Motor neuron (in vitro differentiated cells): ENCODE measurements at places on chromosomes 5 and 9. TPM values are rescaled to one million over a fixed set of nuclear protein-coding genes. Genes with fewer than 3 reads are reported as not detected.

DNA sequence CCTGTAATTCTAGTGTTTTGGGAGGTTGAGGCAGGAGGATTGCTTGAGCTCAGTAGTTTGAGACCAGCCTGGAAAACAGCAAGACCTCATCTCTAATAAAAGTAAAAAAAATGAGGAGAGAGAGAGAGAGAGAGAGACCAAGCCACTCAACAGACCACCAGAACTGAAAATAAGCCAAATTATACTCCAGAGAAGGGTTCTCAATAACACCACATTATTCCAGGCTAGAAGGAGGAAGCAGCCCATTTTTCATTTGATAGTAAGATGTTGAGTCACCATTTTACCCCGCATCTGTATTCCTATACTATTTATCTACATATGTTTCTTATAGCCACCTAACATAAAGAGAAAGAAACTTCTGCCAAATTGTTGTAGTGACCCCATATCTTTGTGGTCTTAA, 134.8 kb downstream of the PCSK5 start:
- no peak for ATAC-seq

DNA sequence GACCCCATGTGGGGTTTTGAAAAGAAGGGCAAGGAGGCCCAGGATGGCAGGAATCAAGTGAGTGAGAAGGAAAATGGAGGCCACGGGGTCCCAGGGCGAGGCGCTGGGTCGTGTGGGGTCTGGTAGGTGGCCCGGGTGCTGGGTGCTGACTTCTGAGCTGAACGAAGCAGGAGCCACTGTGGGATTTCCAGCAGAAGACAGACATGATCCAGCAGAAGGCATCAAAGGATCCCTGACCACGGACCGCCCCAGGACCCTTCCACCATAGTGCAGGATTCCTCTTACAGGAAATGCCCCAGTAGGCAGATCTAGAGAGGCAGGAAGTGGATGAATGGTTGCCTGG, 106.7 kb downstream of the ADAMTS2 start:
- ATAC-seq, result no peak

Gene ANKRD34B
- 0.10 TPM in 1 of 2 replicates, not detected in the other for total RNA-seq

- no peak for ATAC-seq
Measured at GRCh38 chr5:13540168-13540750, 404.2 kb downstream of the DNAH5 start.

GRCh38 chr9:14960881-14961280, 50.7 kb upstream of the FREM1 start:
- ATAC-seq, result no peak

DNA sequence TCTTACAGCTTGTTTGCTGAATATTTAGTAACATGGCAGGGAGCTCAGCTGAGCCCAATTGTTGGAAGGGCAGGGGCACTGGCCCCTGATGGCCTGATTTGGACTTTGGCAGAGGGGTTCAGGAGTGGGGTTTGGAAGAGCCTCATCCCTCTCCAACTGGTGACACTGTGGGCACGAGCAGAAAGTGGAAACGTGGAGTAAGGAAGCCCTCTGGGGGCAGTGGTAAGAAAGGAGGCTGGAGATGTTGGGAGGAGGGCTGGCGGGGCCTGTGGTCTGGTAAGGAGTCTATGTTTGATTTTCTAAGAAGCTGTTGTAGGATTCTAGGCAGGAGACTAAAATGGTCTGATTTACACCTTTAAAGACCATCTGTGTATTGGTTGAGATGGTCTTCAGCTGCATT, 208.9 kb downstream of the HSPA4 start:
- ATAC-seq, result peak; percentile 37

Gene TMEM203
- 23.5 and 24.0 TPM in 2 replicates for total RNA-seq

DNA sequence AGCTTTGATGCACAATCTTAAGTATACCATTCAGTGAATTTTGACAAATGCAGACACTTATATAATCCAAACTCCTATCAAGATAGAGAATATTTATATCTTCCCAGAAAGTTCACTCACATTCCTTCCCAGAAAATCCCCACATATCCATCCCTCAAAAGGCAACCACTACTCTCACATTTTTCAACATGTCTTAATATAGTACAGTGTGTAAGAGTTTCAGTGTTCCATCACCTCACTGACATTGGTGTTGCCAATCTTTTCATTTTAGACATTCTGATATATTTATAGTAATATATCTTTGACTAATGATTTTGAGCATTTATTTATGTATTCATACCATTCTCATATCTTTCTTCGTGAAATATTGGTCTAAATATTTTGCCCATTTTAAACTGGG, 38.1 kb upstream of the JAK2 start:
- ATAC-seq, result no peak

Gene RANBP17
- 31.0 and 33.1 TPM in 2 replicates for total RNA-seq

Gene GLRA1
- 0.22 TPM in 1 of 2 replicates, not detected in the other for total RNA-seq

DNA sequence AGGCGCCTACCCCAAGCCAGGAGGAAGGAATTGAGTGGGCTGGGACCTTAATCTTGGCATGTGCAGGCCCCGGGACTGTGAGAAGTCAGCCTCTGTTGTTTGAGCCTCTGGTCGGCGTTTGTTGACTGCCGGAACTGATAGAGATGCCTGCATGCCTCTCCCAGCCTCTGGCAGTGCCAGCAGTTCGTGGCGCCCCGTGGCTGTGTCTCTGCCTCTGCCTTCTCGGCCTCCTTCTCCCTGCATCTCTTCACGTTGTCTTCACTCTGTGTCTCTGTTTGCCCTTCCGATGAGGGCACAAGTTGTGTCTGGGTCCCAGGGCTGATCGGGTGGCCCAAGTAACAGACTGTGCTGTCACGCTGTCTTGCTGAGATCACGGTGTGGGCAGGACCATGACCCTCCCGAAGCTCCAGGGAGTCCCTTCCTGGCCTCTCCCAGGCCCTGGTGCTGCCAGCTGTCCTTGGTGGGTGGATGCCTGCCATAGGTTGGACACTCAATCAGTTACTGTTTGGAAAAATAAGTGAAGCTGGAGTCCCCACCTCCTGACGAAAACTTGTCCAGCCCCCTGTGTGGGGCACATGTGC, 133.5 kb upstream of the LPCAT1 start:
- no peak for ATAC-seq

Gene FRMD3
- 4.4 and 4.5 TPM in 2 replicates for total RNA-seq

Gene GAS1
- total RNA-seq, result 2.2 and 2.7 TPM in 2 replicates

Gene TLE1
- total RNA-seq, result 104 and 105 TPM in 2 replicates

DNA sequence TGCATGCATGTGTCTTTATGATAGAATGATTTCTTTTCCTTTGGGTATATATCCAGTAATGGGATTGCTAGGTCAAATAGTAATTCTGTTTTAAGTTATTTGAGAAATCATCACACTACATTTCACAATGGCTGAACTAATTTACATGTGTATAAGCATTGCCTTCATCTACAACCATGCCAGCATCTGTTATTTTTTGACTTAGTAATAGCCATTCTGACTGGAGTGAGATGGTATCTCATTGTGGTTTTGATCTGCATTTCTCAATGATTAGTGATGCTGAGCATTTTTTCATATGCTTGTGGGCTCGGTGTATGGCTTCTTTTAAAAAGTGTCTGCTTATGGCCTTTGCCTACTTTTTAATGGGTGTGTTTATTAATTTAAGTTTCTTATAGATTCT, 102.3 kb upstream of the CCDC112 start:
- ATAC-seq, result no peak

Gene APBA1
- total RNA-seq, result 25.5 and 26.9 TPM in 2 replicates

GRCh38 chr9:967903-968641, 8.4 kb upstream of the DMRT3 start:
- no peak for ATAC-seq

Gene CAMK4
- total RNA-seq, result 0.19 and 0.24 TPM in 2 replicates

DNA sequence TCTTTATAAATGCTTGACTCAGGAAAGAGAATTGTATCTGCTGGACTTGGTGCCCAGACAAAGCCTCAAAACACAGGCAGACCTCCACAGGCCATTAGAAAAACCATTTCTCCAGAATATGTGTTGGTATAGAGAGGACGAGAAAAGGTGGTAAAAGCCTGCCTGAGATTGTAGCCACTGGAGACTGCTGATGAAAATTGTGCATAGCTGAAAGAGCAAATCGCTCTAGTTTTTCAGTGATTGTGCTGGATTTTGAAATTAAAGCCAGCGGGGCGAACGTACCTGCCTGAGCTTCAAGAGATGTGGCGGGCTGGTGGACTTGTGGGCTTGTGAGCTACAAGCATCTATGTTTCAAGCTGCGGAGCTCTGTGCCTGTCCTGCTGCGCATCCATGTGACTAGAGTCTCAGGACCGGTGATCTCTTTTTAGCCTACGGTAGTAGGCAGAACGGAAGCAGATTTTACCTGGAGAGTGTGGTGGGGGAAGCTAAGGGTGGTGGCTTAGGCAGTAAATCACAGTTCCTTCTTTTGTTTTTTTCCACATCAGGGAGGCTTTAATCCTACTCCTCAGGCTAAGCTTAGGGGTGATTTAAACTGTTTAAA, 193.6 kb downstream of the SREK1 start:
- ATAC-seq, result no peak

GRCh38 chr9:136982232-136983051, at the start of gene LCNL1:
LCNL1 (plus strand) TSS chr9:136982993; CDS start chr9:136983587, 594 bp downstream.
- ATAC-seq, result no peak

Gene MARCOL
- 0.14 TPM in 1 of 2 replicates, not detected in the other for total RNA-seq

- ATAC-seq, result no peak
Measured at GRCh38 chr9:82116556-82116955, 128.0 kb downstream of the SPATA31D1 start.

DNA sequence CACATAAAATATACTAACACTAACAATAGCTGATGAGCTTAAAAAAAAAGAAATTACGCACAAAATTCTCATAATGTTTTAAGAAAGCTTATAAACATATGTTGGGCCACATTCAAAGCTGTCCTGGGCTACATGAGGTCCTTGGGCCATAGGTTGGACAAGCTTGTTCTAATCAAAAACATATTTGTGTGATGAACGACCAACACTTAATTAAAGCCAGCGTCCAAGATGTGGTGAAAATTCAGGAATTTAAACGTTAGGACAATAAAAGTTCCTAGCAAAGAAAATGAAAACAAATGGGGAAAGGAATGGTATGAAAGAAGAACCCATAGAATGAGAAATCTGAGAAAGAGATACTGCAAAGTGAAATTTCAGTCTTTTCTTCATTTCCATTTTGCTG, 429.6 kb upstream of the DMAC1 start:
- ATAC-seq, result no peak

Gene COL5A1
- 2.1 and 4.1 TPM in 2 replicates for total RNA-seq

GRCh38 chr9:78541868-78542443, 245.0 kb downstream of the PSAT1 start:
- ATAC-seq, result peak; percentile 63

Gene OR1J2
- total RNA-seq, result 0.87 TPM in 1 of 2 replicates, not detected in the other

GRCh38 chr5:22844155-22844554, 9.0 kb downstream of the CDH12 start:
- no peak for ATAC-seq

DNA sequence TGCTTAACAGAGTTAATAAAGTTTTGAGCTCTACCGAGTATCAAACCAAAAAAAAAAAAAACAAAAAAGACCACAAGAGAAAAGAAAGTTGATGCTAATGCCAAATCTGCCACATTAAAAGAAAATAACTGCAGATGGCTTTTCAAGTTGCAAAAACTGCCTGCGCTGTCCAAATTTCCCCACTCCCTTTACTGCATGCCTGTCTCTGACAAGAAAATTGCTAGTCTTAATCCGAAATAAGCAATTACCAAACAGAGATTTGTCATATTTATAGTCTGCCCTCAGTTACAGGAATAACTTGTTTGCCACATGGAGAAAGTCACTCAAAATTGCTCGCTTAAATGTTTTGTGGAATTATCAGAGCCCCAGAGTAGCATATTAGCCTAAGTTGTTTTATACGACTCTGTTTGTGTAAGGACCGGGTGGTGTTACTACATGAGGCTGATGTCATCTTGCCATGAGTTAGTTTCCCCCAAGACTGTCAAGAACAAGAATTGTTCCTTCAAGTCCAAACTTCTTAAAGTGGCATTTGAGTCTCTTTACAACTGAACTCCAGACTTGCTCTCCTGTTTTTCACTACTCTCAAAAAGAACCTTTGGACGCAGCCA, 160.9 kb downstream of the CEP120 start:
- ATAC-seq, result peak; percentile 32

DNA sequence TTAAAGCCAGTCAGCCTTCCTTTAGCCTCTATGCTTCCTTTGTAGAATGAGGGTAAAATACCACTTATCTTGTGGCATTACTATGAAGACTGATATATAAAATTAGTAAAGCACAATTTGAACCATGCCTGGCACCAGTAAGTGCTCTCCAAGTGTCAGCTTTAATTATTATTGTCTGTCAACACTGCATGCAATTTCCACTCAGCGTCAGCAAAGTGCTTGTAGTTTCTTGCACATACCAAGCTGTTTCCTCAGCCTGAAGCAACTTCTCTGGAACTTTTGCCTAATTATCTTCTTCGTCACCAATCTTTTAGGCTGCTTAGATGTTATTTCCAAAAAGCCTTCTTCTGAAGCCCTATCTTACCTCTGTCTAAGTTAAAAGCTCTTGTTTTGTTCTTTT, 177.3 kb downstream of the CDC42SE2 start:
- ATAC-seq, result peak; percentile 65

Gene ATP6V0E1
- 33.8 and 34.5 TPM in 2 replicates for total RNA-seq

GRCh38 chr5:93578813-93579691, 2.0 kb downstream of the NR2F1-AS1 start:
- no peak for ATAC-seq

Gene ANKRD31
- 0.54 and 0.81 TPM in 2 replicates for total RNA-seq
